Spleen (tissue), 13 donors: ENCODE measurements at places on chromosomes 5 and 9. TPM values are rescaled to one million over a fixed set of nuclear protein-coding genes. Genes with fewer than 3 reads are reported as not detected.

- H3K4me1 ChIP-seq: peaks cover 64% of the 10 kb centered on the region
- no peak for DNase-seq
- H3K36me3 ChIP-seq: peaks cover 62% of the 10 kb centered on the region
- no peak overlapping the region for H3K27ac ChIP-seq
- H3K4me3 ChIP-seq: no peak overlapping the region
Observed at GRCh38 chr9:127809540-127810377, 7.1 kb downstream of the FPGS start.

DNA sequence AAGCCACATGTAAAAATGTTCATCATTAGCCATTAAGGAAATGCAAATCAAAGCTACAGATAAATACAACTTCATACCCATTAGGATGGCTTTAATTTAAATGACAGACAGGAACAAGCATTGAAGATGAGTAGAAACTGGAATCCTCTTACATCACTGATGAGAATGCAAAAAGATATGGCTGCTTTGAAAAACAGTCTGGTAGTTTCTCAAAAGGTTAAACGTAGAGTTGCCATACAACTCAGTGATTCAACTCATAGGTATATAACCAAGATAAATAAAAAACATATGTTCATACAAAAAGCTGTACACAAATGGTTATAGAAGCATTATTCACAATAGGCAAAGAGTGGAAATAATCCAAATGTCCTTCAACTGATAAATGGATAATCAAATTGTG, 228.8 kb upstream of the ZNF462 start:
- no peaks in the 10 kb centered on the region for H3K27me3 ChIP-seq
- no peaks in the 10 kb centered on the region for H3K4me1 ChIP-seq

GRCh38 chr9:95250462-95251221, 66.9 kb downstream of the FANCC start:
- no peak overlapping the region for H3K27ac ChIP-seq
- H3K27me3 ChIP-seq: no peaks in the 10 kb centered on the region
- H3K4me1 ChIP-seq: no peaks in the 10 kb centered on the region
- H3K4me3 ChIP-seq: no peak overlapping the region
- no peak for DNase-seq

GRCh38 chr9:98097836-98098235, 21.2 kb downstream of the TRIM14 start:
- no peaks in the 10 kb centered on the region for H3K27me3 ChIP-seq
- H3K36me3 ChIP-seq: peaks cover 4% of the 10 kb centered on the region
- H3K4me3 ChIP-seq: no peak overlapping the region
- no peak overlapping the region for H3K27ac ChIP-seq

DNA sequence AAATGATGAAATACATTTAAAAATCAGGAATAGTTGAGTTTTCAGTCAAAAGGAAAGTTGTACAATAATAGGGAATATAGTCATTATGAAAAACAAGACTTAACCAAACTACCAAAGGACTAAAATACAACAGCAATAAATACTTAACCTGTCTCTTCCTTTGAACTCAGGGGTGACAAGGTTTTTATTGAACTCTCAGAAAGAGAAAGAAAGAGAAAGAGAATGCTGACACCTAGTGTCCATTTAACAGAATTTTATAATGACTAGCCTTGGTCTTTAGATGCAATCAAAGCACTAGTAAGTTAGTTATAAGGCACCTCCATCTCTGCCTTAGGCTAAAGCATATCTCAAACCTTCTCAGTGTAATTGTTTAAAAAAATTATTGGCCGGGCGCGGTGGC, 47.5 kb downstream of the UIMC1 start:
- H3K27ac ChIP-seq: no peak overlapping the region
- DNase-seq: no peak
- no peaks in the 10 kb centered on the region for H3K4me1 ChIP-seq
- no peak overlapping the region for H3K4me3 ChIP-seq

DNA sequence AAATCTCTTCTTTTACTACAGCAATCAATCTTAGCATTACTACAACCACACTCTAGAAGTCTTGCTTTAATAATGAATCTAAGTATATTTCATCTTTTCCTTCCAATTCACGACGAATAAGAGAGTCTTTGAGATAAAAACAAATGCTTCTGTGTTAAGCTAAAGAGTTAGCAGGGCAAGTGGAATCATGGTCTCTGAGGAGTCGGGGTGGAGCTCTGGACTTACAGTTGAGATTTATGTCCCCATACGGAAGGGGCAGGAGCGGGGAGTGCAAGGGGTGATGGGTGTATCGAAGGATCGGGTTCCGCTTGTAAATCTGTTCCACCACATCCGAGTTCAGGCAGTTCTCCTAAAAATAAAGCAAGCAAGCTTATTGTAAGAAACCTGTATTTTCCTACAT, 59.0 kb upstream of the RETREG1 start:
- no peak overlapping the region for H3K4me3 ChIP-seq
- H3K4me1 ChIP-seq: no peaks in the 10 kb centered on the region
- H3K36me3 ChIP-seq: peaks cover 100% of the 10 kb centered on the region
- H3K27me3 ChIP-seq: no peaks in the 10 kb centered on the region
- H3K27ac ChIP-seq: no peak overlapping the region

- no peaks in the 10 kb centered on the region for H3K36me3 ChIP-seq
- no peak overlapping the region for H3K4me3 ChIP-seq
- peak overlapping the region; percentile 51 for H3K27ac ChIP-seq
Observed at GRCh38 chr9:107548298-107549142, 59.0 kb upstream of the KLF4 start.

DNA sequence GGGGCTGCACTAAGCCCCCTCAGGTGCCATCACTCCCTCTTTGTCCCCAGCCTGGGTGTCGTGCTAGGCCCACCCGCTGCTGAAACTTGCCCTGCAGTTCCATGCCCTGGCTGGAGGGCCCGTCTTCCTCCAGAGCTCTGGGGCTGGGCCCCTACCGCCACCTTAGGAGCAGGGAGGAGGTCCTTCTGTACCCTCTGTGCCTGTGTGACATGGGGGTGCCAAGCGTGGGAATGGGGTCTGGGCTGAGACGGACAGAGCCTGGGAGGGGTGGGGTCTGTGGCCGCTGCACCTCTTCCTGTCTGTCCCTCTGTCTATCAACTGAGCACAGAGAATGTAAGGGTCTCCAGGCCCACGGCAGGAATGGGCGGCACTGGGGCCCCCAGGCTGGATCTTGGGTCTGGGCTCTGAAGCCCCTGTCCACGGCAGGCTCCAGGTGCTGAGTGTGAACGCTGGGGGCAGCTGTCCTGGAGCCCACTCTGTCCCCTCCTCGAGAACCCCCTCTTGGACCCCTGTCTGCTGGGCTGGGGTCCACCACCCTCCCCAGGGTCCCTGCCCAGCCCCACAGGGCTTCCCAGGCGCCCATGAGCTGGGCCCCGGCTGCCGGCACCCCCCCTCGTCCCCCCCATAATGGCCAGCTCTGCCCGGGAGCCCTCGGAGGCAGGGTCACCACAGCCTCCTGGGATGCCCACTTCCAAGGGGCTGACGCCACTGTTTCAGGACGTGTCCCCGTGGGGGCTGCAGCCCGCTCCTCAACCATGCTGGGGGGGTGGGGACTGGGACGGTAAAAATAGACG, 15.8 kb upstream of the NRARP start:
- DNase-seq: peak; percentile 71
- peaks cover 66% of the 10 kb centered on the region for H3K4me1 ChIP-seq
- no peaks in the 10 kb centered on the region for H3K36me3 ChIP-seq
- no peak overlapping the region for H3K4me3 ChIP-seq
- H3K27ac ChIP-seq: no peak overlapping the region

- DNase-seq: no peak
Observed at GRCh38 chr5:57983426-57983825, 476.5 kb downstream of the PLK2 start.

DNA sequence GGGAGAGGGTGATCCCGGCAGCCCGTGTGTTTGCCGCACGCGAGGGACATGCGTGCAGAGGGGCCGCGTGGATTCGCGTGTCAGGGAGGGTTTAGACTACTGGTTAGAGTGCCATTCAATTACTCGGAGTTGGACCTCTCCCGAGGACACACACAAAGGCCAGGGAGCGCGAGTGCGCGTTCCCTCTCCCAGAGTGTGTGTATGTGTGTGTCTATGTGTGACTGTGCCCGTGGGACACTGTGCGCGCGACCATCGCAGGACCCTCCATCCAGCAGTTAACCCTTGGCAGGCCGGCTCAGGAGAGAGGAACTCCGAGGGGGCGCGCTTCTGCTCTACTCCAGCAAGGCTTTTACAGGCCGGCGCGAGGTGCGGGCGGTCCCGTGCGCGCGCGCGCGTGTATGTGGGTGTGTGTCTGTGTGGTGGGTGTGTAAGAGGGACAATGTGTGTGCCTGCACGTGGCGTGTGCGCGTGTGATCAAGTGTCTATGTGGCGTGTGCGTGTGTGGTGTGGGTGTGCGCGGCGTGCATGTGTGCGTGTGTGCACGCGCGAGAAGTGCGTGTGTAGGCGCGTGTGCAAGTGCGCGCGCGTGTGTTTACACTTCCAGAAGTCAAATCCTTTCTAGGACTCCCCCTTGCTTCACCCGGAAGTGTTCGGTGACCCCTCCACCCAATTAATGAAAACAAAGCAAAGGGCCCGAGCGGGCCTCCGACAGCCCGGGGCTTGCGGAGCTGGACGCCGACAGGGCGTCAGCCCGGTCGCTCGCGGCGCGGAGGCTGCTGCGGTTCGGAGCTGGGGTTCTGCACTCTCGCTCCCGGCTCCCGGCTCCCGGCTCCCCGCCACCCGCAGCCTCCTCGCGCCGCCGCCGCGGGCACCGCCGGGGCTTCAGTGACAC, 75.3 kb upstream of the TBCA start:
- H3K36me3 ChIP-seq: no peaks in the 10 kb centered on the region
- H3K27me3 ChIP-seq: no peaks in the 10 kb centered on the region
- peak overlapping the region; percentile 34 for H3K27ac ChIP-seq
- peak overlapping the region; percentile 62 for H3K4me3 ChIP-seq
- peaks cover 16% of the 10 kb centered on the region for H3K4me1 ChIP-seq

DNA sequence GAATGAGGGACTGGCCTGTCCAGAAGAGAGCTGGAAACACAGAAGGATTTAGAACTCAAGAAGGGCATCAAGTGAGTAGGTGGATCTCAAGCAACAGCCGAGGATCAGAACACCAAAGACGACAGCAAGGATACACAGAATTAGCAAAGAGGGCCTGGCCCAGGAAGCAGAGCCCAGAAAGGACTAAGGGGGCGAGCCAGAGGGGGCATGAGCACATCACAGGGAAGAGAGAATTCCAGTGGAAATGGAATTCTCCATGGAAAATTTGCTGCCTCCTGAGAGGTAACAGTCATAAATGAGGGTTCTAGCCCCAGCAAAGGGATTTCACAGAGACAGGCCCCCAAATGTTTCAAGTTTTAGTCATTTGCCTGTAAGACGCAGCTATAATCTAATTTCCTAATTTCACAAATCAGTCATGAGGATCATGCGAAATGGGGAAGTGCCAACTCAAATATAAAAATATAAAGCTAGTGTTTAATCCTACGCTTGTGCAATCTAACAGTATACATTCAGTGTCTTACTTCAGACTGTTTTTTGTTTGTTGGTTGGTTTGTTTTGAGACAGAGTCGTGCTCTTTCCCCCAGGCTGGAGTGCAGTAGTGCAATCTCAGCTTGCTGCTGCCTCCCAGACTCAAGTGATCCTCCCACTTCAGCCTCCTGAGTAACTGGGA, 46.7 kb downstream of the FNBP1 start:
- H3K4me1 ChIP-seq: peaks cover 99% of the 10 kb centered on the region
- no peak for DNase-seq
- H3K27ac ChIP-seq: peak overlapping the region; percentile 89
- H3K36me3 ChIP-seq: peaks cover 6% of the 10 kb centered on the region
- no peak overlapping the region for H3K4me3 ChIP-seq

DNA sequence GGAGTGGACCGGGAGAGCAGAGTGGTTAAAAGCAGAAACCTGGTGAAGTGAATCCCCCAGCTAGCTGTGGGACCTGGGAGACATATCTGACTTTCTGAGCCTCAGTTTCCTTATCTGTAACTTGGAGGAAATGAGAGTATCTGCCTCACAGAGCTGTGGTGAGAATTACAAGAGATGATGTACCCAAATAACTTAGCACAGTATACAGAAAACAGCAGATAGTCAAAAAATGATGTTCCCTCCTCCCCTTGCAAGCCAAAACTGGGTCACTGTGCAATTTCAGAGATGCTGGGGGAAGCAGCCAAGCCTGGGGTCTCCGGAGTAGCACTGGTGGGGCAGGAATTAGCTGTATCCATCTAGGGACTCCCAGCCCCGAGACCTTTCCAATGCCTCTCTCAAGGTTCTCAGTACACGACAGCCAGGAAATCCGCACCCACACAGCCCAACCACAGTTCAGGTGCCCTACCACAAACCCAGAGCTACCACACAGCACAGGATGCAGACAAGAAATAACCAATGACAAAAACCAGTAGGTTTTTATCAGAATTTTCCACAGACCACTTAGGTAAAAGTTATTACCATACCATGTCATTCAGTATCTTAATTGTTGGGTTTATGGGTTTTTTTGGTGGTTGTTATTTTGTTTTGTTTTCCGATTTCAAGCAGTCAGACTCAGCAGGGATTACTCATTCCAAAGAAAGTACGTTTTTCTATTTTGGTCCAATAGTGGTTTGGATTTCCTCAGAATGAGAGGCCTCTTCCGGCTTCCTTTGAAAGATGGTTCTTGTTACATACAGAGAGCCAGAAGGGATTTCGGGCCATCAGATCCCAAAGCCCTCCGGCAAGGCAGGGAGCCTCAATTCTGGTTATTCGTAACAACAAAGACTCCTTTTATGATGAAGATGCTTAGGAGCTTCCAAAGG, 4.9 kb upstream of the HRH2 start:
- peak overlapping the region; percentile 59 for H3K27ac ChIP-seq
- H3K4me1 ChIP-seq: peaks cover 17% of the 10 kb centered on the region
- no peak for DNase-seq
- peaks cover 8% of the 10 kb centered on the region for H3K27me3 ChIP-seq
- no peaks in the 10 kb centered on the region for H3K36me3 ChIP-seq

- peaks cover 20% of the 10 kb centered on the region for H3K27me3 ChIP-seq
- H3K4me1 ChIP-seq: peaks cover 65% of the 10 kb centered on the region
- no peaks in the 10 kb centered on the region for H3K36me3 ChIP-seq
- no peak overlapping the region for H3K27ac ChIP-seq
- DNase-seq: no peak
- no peak overlapping the region for H3K4me3 ChIP-seq
Observed at GRCh38 chr5:124652514-124652819, 94.0 kb downstream of the ZNF608 start.

SLC36A2 gene
- not detected for polyA plus RNA-seq

DRD1 gene
- 0.07 TPM for polyA plus RNA-seq

HEMGN gene
- 0.32 TPM for polyA plus RNA-seq

SVEP1 gene
- polyA plus RNA-seq: 0.98 TPM

CCDC192 gene
- not detected for polyA plus RNA-seq
